ENCODE measurements at places on chromosomes 2 and 18.

DNA sequence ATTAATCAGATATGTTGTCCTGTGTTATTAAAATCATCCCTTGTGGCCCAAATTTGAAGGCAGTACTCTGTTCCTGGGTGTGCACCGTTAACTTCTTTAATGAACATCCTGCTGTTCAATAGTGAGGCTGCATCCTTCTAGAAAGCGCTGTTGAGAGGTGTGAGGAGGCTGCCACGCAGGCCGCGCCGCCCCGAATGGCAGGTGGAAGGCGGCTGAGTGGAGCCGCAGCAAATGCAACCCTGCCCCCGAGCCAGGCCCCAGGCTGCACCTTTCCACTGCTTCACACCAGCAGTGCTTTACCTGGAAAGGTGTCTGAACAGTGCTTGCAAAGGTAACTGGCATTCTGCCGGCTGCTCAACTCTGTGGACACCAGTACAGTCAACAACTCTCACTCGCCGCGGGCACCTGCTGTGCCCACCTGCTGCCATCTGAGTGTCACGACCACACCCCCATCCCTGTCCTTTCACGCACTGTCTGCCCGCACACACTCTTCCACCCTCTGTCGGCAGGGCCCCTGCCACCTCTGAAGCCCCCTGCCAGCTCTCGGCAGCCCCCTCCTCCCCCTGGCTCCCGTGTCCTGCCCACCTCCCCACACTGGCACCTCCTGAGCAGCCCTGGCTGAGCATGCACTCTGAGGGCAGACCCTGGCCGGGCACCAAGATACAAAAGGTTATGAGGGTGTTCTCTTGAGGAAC, 70.9 kb downstream of the ODC1 start:
- DNase-seq, result no peak

DNA sequence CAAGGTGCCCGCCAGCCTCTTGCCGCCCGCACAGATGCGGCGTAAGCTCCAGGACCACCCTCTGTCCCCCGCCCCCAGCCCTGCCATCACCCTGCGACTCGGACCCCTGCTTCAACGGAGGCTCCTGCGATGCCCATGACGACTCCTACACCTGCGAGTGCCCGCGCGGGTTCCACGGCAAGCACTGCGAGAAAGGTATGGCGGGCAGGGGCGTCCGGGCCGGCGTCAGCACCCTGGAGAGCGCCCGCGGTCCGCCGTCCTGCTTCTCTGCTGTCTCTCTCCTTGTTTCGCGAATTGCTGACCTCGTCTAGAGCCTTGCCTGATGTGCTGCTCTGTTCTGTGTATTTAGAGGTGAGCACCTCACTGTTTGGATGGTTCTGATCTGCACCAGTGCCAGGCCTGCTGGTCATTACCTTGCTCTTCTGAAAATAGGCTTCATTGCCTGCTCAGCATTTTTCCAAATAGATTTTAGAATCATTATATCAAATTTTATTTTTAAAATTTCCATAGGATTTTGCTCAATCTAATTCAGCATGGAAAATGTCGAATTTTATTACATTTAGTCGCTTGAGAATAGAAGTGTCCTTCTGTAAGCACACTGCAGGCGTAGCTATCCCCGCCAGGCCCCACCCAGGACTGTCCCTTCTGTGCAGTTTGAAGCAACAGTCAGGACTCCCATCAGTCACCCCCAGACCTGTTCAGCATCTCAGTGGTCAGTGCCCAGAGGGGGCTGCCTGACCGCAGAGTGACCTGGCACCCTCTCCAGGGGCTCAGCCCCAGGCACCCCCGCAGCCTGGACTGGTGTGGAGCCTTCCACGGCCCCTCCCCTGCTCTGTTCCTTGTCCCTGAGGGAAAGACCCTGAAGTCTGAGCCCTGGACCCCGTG, 51.6 kb downstream of the SNED1 start:
- no peak for DNase-seq

DNA sequence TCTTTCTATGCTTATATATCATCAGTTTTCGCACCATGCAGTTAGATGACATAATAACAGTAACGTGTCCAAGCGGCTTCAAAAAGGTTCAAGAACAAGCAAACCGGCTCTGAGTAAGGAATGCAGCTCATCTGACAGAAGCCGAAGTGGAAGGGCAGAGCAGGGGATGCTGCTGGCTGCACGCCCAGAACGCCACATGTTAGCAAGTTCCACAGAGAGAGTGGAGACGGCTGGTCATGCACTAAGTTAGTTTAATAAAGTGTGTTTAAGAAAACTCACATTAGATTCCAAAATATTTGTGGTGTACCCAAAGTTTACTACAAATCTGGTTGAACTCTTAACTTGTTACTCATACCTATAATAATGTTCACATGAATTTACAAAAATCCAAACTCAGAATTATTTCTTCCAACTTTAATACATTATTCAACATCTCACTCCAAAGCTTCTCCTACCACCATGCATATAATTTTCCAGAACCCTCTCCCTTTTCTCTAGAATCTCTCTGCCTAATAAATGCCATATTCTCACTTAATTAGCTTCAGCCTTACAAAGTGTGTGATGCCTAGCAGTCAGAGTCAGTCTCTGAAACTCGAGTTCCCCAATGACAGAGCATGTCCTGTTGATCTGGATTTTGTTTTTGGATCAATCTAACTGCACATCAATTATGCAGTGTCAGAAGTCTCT, 170.0 kb downstream of the DNAH7 start:
- DNase-seq, result peak; percentile 75

DNA sequence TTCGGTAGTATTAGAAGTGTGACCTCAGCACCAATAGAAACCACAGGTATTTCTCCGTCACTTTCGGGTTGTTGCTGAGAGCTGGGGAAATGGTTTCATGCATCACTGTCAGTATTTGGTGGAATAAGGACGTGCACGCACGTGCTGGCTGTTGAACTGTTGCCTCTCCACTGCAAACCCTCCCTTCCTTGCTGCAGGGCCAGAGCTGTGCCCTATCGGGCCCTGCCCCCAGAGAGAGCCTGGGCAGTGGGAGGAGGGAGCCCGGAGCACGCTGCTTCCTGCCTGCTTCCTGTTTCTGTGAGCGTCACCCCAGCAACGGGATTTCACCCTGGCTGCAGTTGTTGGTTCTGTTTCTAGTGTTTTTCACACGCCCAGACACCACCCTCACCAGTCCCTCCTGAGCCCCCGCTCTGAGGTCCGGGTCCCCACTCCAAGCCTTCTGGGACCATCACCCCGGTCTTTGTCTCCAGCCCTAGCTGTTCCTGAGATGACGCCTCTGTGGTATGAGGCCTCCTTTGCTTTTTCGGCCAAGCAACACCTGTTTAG, 47.4 kb downstream of the LRRFIP1 start:
- DNase-seq, result peak; percentile 62

GRCh38 chr2:16060125-16060935, 120.0 kb downstream of the MYCN start:
- DNase-seq, result no peak

- DNase-seq, result no peak
These were observed 18.7 kb downstream of the CABLES1 start for GRCh38 chr18:23154030-23154429.

- DNase-seq, result no peak
These were observed 365.9 kb upstream of the HS6ST1 start for GRCh38 chr2:128684523-128684922.

DNA sequence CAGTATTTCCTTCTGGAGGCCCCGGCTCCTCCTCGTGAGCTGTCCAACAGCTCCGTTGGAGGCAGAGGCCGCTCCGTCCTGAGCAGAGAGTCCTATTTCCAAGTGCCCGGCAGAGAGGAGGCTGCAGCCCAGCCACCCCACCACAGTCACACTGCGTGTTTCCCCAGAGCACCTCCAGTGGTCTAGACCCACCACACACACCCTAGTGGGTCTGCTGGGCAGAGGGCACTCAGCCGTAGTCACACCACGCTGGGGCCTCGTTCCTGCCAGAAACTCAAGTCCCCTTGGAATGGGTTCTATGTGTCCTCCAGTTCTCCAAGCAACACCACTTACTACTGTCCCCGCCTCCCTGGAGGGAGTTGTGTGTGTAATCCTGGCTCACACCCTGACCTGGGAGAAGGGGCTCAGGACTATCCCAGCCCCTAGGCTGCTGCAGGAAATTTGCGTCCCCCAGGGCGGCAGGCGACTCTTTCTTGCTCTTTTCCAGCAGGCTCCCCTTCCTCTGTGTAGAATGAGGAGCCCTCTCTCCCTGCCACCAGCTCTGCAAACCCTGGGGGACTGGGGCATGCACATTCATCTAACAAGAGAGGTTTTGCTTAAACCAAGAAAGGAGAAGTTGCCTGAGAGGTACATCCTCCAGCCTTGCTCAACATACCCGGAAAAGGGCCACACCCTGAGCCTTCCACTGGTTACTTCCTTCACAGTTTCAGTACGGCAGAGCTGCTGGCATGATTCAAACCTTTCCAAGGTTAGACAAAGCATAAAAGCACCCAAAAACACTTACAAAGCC, 114.1 kb downstream of the NDUFA10 start:
- DNase-seq, result no peak

- DNase-seq, result peak; percentile 27
These were observed 22.7 kb upstream of the PKDCC start for GRCh38 chr2:42025151-42025582.

- DNase-seq, result no peak
These were observed 98.1 kb downstream of the COL6A3 start for GRCh38 chr2:237315829-237316225.

GRCh38 chr2:229265727-229266126, 5.4 kb downstream of the PID1 start:
- no peak for DNase-seq

- no peak for DNase-seq
These were observed 127.4 kb upstream of the MSH6 start for GRCh38 chr2:47655563-47655880.

DNA sequence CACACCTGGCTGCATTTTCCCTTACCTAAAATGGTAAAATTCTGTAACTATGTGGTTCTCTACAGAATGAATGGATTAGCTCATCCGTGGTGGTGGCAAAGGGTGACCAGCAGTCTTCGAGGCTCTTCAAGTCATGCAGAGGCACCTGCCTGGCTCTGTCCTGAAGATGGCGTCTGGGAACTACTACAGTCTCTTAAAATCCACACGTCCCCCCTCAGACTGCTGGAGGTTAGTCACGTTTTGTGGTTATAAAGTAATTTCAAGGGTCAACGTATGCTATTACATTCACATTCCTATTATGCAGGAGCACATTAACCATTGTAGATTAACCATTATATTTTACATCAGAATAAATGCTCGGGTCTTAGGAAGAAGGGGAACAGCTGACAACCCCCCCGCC, 616.7 kb downstream of the GALR1 start:
- DNase-seq, result no peak

- no peak for DNase-seq
These were observed 403.3 kb upstream of the CDH20 start for GRCh38 chr18:60929966-60930365.

GRCh38 chr2:127259355-127259754, 34.6 kb downstream of the ERCC3 start:
- no peak for DNase-seq

- DNase-seq, result peak; percentile 16
These were observed 77.3 kb upstream of the PHLPP1 start for GRCh38 chr18:62637807-62638687.

GRCh38 chr2:151623631-151624030, 110.6 kb downstream of the NEB start:
- no peak for DNase-seq

DNA sequence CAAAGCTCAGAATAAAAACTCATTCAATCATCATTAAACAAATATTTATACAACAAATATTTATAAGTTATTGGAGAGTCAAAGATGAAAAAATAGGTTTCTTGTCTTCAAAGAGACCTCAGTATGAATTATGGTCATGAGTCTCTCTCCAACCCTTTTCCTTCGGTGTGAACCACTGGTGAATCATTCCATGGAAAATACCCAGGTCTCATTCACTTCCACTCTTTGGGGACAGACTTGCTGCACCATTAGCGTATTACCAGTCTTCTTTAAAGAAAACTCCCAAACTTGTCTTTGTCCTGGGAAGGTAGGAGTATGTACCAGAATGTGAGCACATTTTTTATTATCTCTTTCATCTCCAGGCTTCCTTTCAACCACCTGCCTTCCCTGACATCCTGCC, 257.4 kb upstream of the RBMS1 start:
- no peak for DNase-seq

- no peak for DNase-seq
These were observed 553 bp downstream of the CNDP2 start for GRCh38 chr18:74496508-74497323.

DNA sequence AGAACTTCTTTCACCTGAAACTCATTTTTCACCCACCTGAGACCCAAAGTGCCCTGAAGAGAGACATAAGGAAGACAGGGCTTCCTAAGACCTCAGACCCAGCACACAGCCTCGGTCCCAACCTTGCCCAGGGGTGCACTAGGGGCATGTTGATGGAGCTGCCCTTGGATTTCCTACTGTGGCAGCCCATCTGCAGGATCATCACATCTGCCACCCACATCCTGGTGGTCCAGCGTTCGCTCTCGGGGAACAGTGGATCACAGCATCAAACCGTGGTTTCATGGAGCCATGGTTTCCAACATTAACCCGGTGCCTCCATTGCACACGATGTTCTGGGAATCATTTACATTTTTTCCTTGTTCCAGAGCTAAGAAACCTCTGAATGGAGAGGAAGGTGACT, 186.4 kb downstream of the TFCP2L1 start:
- no peak for DNase-seq

- peak; percentile 18 for DNase-seq
These were observed 48.4 kb downstream of the NPPC start for GRCh38 chr2:231877533-231878456.

DNA sequence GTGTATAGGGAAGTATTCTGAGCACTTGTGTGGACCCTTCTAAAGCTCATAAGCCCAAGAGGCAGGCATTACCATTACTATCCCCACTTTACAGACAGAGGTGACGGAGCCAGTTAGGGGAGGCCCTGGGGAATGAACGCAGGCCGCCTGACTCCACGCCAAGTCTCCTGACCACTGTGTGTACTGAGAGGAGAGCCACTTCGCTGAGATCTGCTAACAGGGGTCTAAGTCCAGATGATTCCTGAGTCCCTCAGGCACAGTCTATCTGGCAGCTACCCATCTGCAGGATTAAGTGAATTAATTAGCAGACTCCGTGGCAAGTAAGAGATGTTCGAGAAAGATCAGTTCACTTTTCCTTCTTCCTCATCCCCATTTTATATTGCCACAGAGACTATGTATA, 13.7 kb downstream of the CYB5A start:
- DNase-seq, result no peak

- DNase-seq, result no peak
These were observed 502.2 kb upstream of the NRXN1 start for GRCh38 chr2:51534166-51534565.

DNA sequence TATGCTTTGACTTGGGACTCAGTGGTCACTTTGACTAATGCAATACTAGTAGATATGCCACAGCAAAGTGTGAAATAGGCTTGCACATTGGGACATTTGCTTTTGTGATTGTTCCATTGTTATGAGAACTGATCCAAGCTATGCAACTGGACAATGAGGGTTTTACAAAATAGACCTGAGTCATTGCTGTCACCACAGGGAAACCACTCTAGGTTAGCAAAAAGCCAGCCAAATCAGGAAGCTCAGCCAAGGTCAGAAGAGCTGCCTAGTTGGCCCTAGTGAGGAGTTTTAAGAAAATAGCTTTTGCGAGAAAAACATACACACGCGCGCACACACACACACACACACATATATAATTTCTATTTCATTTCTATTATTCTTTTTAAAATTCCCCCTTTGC, 452.4 kb upstream of the CDH7 start:
- no peak for DNase-seq

- DNase-seq, result no peak
These were observed 292.2 kb upstream of the CCDC68 start for GRCh38 chr18:55251254-55251971.

Measured in SJSA1 (cell line).